ENCODE measurements at places on chromosomes 3 and 15.

- DNase-seq, result no peak
These were observed 183.2 kb upstream of the NR2E3 start for GRCh38 chr15:71627188-71627587.

DNA sequence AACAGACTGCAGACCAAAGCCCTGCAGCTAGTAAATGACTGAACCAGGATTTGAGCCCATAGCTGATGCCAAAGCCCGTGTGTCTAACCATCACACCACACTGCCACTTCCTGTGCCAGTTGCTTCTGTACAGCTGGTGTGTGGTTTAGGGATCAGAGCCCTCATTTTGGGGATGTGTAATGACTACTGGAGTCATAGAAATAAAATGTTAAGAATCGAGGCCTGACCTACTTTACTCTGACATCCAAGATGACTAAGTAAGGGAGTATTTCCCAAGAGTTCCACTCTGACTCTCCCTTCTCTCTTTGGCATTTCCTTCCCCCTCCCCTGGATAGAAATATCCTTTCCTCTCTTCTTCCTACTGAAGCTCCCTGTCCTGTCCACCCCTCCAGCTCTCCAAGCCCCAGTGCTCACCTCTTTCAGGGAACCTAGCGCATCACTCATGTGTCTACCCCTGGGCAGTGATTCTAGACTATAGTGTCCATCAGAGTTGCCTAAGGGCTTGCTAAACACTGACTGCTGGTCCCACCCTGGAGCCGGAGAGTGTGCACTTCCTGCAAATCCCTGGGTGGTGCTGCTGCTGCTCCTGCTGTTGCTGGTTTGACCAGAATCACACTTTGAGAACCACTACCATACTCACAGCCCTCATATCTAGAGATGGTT, 53.8 kb downstream of the MGLL start:
- peak; percentile 96 for DNase-seq

GRCh38 chr3:86801066-86801465, 189.9 kb downstream of the VGLL3 start:
- no peak for DNase-seq

DNA sequence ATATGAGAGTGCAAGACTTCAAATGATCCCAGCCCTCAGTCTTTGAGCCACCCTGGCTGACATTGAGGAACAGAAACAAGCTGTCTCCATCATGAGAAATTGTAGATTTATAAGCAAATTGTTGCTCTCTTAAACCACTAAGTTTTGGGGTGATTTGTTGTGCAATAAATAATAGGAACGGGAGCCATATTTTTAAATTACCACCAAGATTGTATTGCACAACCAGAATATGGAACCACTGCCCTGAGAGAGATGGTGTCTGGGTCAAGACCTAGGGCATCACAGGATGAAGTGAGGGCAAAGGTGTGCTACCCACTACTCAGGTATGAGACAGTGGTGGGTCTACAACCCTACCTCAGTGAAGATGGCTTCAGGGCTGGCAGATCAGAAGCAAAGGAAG, 2.3 kb upstream of the CFAP92 start:
- no peak for DNase-seq

DNA sequence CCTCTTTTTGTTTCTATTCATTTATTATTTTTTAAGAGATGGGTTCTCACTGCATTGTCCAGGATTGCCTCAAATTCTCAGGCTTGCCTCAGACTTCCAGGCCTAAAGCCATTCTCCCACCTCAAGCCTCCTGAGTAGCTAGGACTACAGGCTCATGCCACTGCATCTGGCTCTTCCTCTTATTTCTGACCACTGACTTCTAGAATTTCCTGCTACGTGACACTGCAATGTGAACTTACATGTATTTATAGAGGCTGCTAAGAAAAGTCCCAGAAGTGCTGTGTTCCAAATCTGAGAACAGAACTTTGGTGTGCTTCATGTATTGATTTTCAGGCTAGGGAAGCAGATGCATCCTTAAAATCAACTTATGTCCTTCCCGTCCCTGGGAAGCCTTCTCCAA, 407.4 kb downstream of the RSL24D1 start:
- no peak for DNase-seq

DNA sequence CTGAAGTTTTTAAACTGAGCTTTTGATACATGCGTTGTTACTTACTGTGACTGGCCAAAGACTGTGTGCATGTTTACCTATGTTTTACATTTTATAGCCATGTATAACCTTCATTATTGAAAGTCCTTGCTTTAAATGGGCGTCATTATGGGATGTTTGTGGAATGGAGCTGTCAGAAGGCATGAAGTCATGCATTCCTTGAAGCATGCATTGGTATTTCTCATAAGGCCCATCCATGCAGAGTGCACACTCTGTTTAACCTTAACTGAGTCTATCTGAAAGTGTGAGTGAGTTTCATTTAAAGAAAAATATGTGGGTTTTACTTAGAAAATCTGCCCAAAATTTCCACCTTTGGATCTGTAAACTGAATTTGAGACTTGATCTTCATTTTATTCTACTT, 51.1 kb downstream of the PSMD6 start:
- DNase-seq, result no peak

DNA sequence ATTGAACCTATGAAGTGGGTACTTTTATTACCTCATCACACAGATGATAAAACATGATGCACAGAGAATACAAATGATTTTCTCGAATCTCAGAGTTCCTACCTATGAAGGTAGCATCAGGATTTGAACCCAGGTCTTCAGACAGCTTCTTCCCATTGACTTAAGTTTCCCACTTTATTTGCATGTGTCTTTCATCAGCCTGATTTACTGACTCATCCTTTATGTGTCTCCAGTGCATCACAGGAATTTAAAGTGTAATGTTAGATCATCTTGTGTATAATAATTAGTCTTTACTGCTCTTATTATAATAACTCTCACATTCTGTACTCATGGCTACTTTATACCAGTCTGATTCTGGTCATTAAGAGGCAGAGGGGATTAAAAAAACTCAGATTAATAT, 449.4 kb upstream of the SUCLG2 start:
- no peak for DNase-seq

DNA sequence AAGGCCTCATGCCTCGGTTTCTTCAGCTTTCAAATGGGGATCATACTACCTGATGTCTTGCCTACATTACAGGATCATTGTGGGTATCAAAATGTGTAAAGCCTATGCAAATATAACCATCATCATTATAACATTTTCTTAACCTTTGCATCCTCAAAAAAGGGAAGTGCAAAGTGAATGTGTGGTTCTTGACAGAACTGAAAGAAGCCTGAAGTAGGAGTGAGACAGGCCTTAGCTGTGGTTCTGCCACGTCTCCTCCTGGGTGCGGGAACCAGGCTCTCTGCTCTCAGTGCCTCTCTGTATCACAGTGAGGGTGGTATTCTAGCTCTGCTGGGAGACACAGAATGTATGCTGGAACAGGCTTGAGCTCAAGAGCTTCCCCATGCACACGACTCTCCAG, 316.9 kb upstream of the ICE2 start:
- no peak for DNase-seq

GRCh38 chr15:62026487-62027262, 33.6 kb downstream of the VPS13C start:
- DNase-seq, result no peak

GRCh38 chr3:155097009-155097349, 16.9 kb downstream of the MME start:
- no peak for DNase-seq

- DNase-seq, result no peak
These were observed 50.6 kb upstream of the AKAP13 start for GRCh38 chr15:85329561-85330422.

GRCh38 chr3:109921509-109921908, 584.2 kb upstream of the DPPA4 start:
- no peak for DNase-seq

DNA sequence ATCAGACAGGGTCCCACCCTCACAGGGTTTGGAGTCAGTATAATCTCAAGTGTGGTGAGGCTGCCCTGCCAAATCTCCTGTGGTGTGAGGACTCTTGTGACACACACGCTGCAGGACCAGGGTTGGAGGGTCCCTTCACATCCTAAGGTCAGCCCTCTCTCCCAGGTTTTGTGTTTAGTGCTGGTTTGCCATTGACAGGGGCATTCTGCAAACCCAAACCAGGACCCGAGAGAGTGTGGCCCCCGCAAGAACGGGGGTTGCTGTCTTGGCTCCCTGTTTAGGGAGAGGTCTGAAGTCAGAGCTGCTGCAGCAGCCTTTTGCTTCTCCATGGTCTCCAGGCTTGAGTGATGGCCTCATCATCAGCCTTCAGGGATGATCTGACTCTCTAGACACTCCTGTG, 14.7 kb downstream of the FAM107A start:
- DNase-seq, result no peak

- DNase-seq, result no peak
These were observed 147.5 kb downstream of the NTRK3 start for GRCh38 chr15:88108991-88109390.

DNA sequence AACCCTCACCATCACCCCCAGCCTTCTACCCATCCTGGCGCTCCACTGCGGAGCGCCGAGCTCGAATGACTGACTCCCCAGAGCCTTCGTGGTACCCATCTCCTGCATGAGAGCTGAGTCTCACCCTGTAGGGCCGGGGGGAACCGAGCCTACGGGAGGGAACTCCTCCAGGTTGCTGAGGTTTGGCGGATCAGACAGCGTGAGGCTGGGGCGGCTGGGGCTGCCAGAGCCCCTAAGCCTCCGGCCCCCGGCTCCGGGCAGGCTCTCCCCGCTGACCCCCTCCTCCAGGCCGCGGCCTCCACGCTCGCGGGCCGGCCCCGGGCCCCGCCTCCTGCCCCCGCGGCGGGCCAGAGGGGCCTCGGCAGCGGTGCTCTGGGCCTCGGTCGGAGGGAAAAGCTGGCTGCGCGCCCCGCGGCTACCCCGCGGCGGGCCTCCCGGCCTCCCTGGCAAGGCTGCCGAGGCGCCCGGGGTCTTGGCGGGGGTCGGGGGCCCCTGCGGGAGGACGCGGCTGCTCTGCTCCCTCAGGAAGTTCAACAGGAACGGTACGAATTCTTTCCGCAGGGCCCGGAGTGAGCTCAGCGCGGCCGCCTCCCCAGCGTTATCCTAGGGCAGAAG, 643 bp downstream of the CDAN1 start:
- no peak for DNase-seq

- DNase-seq, result no peak
These were observed 106.9 kb downstream of the LRRK1 start for GRCh38 chr15:101025896-101026631.

DNA sequence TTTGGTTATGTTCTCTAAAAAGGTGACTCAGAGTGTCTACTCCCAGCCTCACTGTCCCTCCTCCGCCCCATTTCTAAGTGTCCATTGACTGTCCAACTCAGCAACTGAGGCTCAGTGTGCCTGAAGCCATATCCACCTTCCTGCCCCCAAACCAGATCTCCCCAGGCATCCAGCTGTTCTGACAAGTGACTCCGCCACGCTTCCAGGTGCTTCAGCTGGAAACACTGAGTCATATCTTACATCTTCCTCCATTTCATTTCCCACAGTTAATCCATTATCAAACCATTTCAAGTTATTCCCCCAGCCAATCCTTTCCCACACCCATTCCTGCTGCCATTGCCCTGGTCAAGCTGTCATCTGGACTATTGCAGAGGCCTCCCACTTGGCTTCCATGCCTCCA, 17.1 kb downstream of the MAGEF1 start:
- no peak for DNase-seq

- DNase-seq, result peak; percentile 61
These were observed 16.5 kb upstream of the HEG1 start for GRCh38 chr3:125072301-125072700.

- DNase-seq, result no peak
These were observed 25.6 kb downstream of the ACAN start for GRCh38 chr15:88828791-88829190.

- DNase-seq, result no peak
These were observed 58.0 kb downstream of the FRMD5 start for GRCh38 chr15:44136991-44137477.

GRCh38 chr15:98799461-98800390, 151.4 kb downstream of the IGF1R start:
- no peak for DNase-seq

DNA sequence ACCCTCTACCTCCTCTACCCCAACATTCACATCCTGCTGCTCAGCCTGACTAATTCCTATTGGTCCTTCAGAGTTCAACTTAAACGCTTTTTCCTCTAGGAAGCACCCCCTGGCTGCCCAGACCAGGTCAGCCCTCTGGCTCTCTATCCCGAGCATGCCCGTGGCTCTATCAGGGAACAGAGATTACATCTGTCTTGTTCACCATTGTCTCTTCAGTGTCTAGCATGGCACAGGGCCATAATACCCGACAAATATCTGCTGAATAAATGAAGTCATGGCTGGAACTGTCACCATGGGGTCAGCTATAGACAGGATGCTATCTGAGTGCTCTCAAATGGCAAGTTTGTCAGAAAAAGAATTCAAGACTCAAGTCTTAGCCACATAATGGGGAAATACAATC, 296.9 kb upstream of the CHRNA7 start:
- no peak for DNase-seq

GRCh38 chr3:189530822-189531221, 100.4 kb upstream of the TP63 start:
- DNase-seq, result no peak

- no peak for DNase-seq
These were observed 138.5 kb upstream of the ABI3BP start for GRCh38 chr3:101131767-101132166.

- no peak for DNase-seq
These were observed 3.2 kb upstream of the PLXND1 start for GRCh38 chr3:129609591-129610182.

GRCh38 chr3:100269410-100270214, 8.8 kb downstream of the TBC1D23 start:
- DNase-seq, result peak; percentile 94

DNA sequence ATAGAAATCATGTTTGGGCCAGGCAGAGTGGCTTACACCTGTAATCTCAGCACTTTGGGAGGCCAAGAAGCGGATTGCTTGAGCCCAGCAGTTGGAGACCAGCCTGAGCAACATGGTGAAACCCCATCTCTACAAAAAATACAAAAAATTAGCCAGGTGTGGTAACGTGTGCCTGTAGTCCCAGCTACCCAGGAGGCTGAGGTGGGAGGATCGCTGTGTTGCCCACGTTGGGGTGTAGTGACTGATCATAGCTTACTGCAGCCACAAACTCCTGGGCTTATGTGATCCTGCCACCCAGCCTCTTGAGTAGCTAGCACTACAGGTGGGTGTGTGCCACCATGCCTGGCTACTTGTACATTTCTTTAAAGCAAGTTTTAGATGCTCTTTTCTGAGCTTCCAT, 114.3 kb downstream of the WDR76 start:
- no peak for DNase-seq

GRCh38 chr3:122941228-122942206, 86.0 kb downstream of the SEMA5B start:
- DNase-seq, result no peak

DNA sequence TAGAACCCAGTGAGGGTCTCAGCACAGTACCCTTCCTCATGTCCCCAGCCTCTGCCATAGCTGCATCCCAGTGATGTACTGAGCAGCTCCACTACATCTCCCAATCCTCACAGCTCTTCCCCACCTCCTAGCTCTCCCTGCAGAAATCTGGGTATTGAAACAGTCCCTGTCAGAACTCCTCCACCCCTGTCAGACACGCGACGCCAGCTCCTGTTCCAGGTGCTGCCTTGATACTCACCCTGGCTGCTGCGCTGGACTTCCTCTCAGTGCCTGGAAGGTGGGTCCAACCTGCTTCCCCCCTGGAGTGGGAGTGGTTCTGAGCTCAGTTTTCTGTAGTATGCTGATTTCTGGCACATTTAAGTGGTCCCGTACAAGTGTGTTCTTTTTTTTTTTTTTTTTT, 160.9 kb upstream of the SLCO3A1 start:
- no peak for DNase-seq

Data from HS-27A (cell line).